Body of pancreas (tissue), 4 donors: ENCODE measurements at places on chromosomes 4 and X.
A peak's percentile ranks its signal among the peaks of the same experiment; 100 is the strongest.

DNA sequence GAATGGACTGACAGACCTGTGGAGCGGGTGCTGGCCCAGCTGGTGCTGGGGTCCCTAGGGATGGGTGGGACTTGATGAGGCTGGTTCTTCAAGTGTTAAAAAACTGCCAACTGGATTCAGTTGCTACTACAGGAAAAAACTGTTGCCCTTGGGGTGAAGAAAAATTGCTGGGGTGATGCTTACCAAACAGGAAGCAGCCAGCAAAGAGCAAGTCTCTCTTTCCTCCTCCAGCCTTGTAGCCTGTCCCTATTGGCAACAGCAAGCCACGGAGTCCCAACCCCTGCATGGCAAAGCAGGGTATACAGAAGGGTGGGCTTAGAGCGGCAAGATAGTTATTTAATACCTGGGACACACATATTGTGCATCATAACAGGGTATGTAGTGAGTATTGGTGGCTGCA lies 60.1 kb upstream of the ATP8A1 start:
- DNase-seq = no peak

- no peak for DNase-seq
Observed at GRCh38 chr4:151199319-151200190, 77.4 kb upstream of the PRSS48 start.

DNA sequence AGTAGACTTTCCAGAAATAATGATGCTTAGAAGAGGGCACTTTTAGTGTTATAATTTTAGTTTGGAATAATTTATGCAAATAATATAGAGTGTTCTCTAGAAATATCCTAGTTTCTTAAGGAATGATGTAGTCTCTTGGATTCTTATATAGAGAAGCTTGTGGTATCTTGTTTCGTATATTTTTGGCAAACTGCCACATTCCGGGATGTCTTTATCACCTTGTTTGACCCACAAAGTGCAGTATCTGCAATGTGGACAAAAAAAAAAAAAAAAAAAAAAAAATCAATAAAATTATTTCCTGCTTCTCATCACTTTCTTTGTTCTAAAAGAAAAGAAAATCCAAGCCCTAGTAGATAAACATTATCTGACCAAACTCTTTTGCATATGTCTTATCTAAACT lies 1577.7 kb upstream of the TENM3 start:
- DNase-seq = no peak

DNA sequence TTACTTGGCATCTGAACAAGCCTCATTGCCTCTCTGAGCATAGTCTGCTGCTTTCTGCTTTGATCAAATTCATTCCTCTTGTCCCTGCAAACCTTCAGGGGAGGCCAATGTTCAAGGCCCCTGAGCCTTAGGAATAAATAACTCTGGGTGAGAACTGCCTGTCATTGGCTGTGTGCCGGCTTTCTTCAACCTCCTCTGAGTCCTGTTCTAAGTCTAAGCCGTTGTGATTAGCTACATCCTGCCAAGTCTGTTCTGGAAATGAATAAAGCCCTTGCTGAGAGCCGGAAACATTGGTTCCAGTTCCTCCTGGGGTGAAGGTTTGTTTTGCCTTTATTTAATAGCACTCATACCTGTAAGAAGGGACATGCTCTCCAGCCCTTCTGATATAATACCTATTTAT lies 13.8 kb downstream of the RNF4 start:
- DNase-seq = peak; percentile 75

DNA sequence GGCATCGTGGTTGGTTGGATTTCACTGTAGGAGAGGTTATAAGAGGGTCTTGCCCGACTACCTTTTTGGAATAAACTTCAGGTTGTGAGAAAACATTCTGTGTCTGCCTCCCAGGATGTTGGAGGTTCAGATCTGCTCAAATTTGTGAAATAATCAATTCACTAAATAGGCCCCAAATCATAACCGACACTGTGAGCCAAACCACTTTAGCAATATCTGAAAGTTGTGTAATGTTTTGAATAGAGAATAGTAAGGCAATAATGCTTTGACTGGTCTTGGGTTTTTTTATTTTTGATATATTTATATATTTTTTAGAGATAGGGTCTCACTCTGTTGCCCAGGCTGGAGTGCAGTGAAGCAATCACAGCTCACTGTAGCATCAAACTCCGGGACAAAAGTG lies 131.2 kb downstream of the GLRA3 start:
- no peak for DNase-seq

- DNase-seq = no peak
Observed at GRCh38 chr4:22870847-22871449, 178.2 kb downstream of the GBA3 start.

DNA sequence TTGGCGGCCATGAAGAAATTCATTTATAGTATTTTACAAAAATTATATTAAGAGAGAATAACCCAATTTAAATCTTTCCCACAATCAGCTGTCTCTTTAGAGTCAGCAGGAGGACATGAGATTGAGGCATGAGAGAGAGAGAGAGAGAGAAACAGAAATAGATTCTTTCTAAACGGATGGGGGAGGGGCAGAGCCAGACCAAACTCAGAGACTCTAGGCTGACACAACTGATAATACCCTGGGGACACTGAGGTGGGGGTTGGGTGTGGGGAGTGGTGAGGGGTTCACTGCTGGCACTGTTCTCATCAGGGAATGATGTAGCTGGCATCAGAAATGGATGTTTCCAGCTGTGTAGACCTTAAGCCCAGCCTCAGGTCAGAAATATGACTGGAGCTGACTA lies 20.5 kb upstream of the HOPX start:
- DNase-seq = no peak

DNA sequence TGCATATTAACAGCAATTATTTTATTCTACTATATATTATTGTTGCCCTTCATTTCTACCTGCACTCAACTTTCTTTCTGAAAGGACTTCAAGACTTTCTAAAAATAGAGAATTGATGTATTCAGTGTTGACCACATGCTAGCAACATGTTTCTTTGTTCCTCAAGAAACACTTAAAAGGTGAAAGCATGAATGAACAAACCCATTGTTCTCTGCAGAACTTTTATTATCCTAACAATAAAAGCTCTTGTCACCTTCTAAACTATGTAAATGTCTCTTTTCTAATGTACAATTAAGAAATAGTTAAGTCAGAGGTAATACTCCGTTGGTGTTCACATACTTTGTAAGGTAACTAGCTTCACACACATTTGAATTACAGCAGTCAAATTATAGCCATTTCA lies 638.7 kb downstream of the FSTL5 start:
- no peak for DNase-seq

GRCh38 chr4:180296036-180296599 lies 1947.1 kb upstream of the TENM3 start:
- DNase-seq = no peak

GRCh38 chr4:25710637-25711036 lies 55.0 kb downstream of the SLC34A2 start:
- no peak for DNase-seq

GRCh38 chrX:135893294-135893817 lies at the start of the genes CT45A10 and SAGE1:
CT45A10 (minus strand) TSS chrX:135893444; CDS start chrX:135885344, 8,100 bp downstream.
SAGE1 (plus strand) TSS chrX:135893716; CDS start chrX:135896243, 2,527 bp downstream.
- DNase-seq = no peak

GRCh38 chrX:42106556-42106955 lies 183.2 kb upstream of the CASK start:
- DNase-seq = no peak

DNA sequence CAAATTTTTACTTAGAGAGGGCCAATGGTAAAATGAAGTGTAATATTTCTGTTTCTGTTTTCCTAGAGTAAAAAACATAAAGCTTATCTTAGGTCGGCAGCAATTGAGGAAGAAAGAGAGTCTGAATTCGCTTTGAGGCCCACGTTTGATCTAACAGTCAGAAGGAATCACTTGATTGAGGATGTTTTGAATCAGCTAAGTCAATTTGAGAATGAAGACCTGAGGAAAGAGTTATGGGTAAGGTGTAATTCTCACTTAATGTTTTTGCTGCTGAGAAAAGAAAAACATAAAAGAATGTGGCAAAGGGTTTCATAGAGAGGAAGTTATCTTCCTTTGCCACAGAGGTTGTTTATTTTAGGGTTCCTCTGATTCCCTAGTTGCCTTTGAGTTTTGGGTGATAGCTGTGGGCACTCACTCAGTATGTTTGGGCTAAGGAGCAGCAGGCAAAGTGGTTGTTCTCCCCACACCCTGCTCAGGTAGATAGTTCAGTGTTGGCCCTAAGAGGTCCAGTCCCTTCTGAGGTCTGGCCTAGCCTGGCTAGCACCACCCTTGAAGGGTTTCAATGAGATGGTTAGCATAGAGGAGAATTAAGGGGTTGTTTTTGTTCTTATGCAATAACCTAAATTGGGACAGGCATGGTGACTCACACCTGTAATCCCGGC lies 32.3 kb downstream of the HERC5 start:
- no peak for DNase-seq

- DNase-seq = no peak
Observed at GRCh38 chr4:110634350-110635162, 11.7 kb upstream of the PITX2 start.

DNA sequence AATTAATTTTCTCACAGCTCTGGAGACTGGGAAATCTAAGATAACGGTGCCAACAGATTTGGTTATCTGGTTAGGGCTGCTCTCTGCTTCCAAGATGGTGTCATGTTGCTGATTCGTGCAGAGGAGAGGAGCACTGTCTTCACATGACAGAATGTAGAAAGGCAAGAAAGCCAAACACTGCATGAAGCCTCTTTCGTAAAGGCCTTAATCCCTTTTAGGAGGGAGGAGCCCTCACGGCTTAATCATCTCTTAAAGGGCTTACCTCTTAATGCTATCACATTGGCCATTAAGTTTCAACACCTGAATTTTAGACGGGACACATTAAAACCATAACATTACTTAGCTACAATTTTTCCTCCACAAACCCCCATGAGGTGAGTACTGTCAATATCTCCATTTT lies 174.1 kb downstream of the COX18 start:
- no peak for DNase-seq

GRCh38 chrX:78922754-78923153 lies 22.4 kb upstream of the P2RY10 start:
- no peak for DNase-seq

DNA sequence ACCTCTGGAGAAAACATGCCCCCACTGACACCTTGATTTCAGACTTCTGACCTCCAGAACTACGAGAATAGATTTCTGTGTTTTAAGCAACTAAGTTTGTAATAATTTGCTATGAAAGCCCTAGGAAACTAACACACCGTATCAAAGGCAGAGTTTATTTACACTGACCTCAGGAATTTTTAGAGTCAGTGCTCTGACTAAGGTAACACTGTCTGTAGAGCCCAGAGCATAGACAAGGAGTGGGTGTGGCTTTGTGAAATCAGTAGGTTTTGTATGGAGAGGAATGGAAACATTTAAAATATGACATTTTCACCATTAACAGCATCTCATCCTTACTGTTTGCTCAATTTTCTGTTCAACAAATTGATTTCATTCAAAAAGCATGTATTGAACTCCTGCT lies 764.4 kb upstream of the PCDH10 start:
- DNase-seq = no peak

GRCh38 chrX:138939038-138939437 lies 227.5 kb upstream of the FGF13 start:
- DNase-seq = no peak

DNA sequence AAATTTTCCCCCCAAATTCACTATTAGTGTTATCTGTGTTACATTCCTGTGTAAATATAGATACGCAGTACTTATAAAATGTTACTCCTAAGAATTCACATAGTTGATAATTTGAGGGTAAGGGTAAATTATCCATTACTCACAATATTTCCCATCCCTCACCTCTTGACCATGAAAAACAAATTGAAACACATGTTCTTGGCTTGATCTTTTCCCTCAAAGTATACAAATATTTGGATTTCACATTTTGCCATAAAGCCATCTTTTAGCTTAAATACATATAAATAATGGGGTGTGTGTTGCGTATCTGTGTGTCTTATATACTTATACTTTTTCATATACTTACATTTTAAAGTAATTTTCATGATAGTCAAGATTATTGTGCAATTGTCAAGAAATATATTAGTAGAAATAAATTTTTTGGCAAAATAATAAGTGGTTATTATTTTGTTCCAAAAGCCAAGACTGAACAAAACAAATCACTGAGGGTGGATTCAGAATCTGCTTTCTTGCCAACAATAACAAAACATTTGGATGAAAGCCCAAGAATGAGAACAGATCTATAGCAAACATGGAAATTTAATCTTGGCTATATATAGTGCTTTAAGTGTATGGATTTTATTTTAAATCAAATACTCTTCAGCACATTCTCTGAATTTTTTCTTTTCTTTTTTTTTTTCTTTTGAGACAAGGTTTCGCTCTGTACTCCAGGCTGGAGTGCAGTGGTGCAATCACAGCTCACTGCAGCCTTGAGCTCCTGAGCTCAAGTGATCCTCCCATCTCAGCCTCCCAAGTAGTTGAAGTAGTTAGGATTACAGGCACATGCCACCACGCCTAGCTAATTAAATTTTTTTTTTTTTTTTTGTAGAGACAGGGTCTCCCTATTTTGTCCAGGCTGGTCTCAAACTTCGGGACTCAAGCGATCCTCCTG lies 48.5 kb upstream of the PRSS48 start:
- no peak for DNase-seq

DNA sequence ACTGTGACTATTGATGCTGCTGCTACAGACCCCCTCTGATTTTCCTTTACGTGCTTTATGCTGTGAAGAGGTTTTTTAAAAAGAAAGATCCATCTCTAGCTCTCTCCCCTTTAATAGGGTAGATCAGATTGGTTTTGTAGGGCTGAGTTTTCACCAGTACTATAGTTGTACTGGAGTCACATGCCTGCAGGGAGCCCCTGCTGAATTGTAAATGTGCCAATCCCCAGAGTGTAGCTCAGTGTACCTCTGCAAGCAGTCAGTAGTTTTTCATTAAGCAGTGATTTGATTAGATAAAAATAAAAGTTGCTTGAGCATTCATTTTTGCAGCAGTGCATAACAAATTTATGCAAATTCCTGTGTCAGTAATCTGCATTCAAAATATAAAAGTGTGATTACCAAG lies 179.2 kb downstream of the IL1RAPL2 start:
- no peak for DNase-seq

DNA sequence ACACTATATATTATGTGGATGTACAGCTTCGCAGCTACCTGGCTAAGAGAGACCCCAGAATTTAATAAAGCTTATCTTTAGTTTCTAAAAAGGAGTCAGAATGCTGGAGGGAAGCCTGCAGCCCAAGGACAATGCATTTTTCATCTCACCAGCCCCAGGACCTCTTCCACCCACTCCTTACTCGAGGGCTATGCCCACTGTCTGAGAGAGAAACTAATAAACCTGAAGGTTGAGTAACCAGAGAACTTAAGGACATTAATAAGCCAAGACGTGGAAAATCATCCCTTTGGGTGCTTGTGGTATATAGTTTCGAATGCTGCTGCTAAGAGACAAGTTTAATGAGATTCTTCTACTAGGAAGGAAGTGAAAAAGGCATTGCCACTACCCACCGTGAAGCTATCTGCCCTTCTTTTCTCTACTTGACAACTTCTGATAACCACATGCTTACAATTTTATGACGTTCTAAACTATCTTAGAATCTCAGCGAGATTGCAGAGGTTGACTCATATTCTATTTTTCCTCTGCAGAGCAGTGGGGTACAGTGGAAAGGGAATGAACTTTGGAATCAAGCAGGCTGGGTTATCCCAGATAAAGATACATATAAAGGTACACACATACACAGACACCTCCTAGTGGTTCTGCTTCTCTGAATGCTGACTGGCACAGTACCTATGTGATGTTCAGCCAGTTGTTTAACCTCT lies 3.3 kb downstream of the RELL1 start:
- DNase-seq = no peak

- no peak for DNase-seq
Observed at GRCh38 chr4:189505380-189505779, 435.3 kb upstream of the FRG1 start.
